CD8-positive, alpha-beta memory T cell (primary cell): ENCODE measurements at places on chromosomes 1 and 21.

- no peak for DNase-seq
These were observed 102.4 kb upstream of the SERBP1 start for GRCh38 chr1:67532452-67533216.

GRCh38 chr1:20425622-20426021 is 60.4 kb downstream of the CAMK2N1 start:
- DNase-seq, result no peak

DNA sequence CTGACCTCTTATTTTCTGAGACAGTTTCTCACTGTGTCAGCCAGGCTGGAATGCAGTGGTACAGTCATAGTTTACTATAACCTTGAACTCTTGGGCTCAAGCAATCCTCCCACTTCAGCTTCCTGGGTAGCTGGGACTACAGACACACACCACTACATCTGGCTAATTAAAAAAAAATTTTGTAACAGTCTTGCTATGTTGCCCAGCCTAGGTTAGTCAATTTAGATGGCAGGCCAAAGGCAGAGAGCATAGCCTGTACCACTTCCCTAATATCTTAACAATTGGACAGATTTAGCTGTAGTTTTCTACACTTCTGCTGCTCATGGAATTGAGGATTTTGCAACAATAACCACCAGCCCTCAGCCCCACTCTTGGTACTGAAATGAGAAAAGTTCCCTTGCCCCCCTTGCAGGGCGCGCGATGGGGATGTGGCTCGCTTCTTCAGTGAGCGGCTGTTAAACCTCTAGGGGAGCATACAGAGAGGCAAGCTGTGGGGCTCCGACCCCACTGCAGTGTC is 34.9 kb upstream of the PTGFRN start:
- no peak for DNase-seq

- peak; percentile 74 for DNase-seq
These were observed 39.6 kb upstream of the LDLRAP1 start for GRCh38 chr1:25503551-25504426.

- no peak for DNase-seq
These were observed 211.1 kb downstream of the CAMTA1 start for GRCh38 chr1:6996371-6996770.

DNA sequence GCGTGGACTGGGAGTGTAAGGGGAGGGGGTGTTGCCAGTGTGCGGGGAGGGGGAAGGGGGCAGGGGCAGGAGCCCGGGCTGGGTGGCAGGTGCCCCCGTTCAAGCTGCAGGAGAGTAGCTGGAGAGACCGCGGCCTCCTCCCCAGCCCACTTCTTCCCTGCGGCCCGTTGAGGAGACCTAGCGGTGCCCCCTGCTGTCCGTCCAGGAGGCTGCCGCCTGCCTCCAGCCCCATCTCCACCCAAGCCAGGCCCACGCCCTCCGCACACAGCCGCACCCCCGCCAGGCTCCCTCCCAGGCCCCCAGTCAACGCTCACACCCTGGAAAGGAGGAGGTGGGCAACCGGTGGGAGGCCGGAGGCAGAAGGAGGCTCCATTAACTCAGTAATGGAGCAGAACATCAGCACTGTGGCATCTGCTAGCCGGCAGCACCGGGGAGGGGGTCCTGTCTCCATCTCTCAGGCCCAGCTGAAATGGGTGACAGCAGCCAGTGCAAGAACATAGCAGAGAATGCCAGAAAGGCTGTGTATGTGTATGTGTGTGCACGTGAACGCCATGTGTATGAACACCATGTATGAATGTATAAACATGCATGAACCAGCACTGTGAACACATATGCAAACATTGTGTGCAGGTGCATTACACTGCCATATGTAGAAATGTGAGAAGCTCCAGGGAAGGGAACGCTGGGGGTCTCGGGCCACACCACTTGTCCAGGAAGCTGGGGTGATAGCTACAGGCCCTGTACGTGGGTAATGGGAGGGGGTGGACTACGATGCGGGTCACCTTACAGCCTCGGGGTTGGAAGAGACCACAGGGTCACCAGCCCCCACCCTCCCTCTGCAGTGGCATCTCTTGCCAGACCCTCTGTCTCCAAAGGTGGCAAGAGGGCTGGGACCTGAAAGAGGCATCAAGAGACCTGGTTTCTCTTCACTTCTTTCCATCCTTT is 84.6 kb downstream of the SYT2 start:
- DNase-seq, result peak; percentile 42

- no peak for DNase-seq
These were observed 92.1 kb downstream of the BACH1 start for GRCh38 chr21:29390778-29391177.

DNA sequence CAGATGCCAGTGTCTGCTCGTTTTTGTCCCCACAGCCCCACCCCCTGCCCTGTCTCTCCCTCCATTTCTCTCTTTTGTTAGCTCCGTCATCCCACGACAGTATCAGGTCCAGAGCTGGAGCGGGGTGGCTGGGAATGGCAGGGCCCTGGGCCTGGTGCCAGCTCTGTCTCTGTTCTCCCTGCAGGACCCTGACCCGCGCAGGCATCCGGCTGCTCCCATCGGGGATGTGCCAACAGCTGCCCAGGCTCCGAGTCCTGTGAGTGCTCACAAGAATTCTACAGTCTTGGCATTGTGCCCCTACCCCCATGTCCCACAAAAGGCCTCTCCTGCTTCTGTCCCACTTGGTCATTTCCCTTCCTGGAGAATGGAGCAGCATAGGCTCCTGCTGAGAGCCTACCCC is 37.4 kb downstream of the UBE2T start:
- DNase-seq, result no peak

- DNase-seq, result no peak
These were observed 9.8 kb upstream of the CELSR2 start for GRCh38 chr1:109239409-109240068.

GRCh38 chr21:34227386-34227852 is 136.4 kb upstream of the KCNE2 start:
- no peak for DNase-seq
